NCI-H1436 (cell line): ENCODE measurements at places on chromosomes 3 and 15.

DNA sequence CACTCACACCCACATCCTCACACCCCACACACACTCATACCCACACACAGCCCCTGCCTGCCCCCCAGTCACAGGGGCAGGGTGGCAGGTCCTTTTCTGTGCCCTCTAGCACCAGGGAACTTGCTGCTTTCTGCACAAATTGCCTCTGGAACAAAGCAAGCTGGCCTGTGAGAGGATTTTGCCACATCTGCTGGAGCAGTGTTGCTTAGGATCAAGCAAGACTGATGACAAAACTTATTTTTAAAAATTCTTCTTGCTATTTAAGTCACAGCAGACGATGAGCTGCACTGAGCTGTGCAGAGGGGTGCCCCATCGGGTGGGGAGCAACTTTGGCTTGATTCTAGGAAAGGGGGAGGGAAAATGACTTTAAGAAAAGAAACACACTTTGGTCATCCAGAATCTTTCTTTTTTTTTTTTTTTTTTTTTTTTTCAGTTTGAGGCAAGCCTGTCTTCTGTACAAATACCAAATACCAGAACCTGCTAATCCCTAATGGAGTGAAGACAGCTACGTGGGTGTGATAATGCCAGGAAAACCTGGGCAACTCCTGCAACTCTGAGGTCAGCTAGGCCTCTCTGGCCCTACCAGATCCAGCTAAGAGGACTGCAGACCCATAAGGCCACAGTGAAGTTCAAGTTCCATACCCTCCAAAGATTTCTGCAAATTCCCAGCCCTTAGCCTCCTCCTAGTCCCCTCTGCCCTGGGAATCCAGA is 195.3 kb downstream of the ABHD5 start:
- DNase-seq, result no peak

- DNase-seq, result peak; percentile 74
These were observed 152.9 kb downstream of the TPRG1 start for GRCh38 chr3:189324538-189325138.

DNA sequence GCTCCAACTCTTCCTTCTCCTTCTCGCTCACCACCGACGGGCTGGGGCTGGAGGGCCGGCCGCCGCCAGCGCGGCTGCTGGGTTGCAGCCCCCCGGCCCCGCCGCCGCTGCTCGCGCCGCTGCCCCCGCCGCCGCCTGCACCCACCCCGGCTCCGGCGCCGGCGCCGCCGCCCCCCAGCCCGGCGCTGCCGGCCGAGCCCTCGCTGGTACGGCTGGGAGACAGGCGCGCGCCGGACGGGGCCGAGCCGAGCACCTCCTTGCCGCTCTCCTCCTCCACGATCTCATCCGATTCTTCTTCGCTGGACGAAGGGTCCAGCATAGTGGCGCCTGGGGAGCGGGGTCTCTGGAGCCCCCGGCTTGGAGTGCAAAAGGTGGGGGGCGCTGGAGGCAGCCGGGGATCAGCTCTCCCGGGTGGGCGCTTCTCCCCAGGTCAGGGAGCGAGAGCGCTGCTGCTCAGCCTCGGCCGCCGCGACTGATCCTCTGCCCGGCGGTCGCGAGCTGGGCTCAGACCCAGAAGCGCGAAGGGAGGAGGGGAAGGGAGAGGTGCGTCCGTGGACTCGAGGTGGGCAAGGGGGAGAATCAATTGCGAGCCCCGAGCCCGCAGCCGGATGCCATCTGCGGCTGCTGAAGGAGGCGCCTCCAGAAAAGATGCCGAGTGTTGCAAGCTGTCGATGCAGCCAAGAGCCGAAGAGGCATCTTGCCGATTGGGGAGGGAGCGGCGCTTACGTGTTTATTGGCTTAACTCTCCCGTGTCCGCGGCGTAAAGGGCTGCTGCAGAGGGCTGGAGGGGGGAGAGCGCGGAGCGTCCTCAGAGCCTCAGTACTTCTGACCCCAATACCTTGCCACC is at the start of gene CADPS:
Gene CADPS, minus strand, starts transcription at position 706 of the 847 bp plus-strand sequence. Its CDS starts 387 bp downstream, at position 319.
- DNase-seq, result peak; percentile 13

GRCh38 chr15:58224068-58224467 is 85.9 kb downstream of the AQP9 start:
- no peak for DNase-seq

GRCh38 chr3:71854706-71855105 is 69.8 kb upstream of the PROK2 start:
- DNase-seq, result no peak

GRCh38 chr3:37519661-37520060 is 342.0 kb upstream of the CTDSPL start:
- DNase-seq, result no peak

DNA sequence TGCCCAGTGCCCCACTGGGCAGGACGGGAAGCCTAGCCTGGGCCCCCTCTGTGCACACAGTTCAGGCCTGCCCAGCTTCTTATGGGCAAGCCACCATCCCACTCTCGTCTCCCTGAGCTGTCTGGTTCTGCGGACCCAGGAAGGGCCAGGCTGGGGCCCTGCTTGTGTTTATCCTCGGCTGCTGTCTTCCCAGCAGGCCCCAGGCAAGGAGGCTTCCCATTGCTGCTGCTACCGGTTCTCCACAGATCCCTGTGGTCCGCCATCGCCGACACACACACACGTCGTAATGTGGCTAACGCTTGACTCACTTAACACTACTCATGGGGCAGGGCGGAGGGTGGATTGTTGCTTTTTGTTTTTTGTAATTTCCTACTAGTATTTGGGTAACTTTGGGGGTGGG is 52.4 kb upstream of the SLC6A1 start:
- no peak for DNase-seq

DNA sequence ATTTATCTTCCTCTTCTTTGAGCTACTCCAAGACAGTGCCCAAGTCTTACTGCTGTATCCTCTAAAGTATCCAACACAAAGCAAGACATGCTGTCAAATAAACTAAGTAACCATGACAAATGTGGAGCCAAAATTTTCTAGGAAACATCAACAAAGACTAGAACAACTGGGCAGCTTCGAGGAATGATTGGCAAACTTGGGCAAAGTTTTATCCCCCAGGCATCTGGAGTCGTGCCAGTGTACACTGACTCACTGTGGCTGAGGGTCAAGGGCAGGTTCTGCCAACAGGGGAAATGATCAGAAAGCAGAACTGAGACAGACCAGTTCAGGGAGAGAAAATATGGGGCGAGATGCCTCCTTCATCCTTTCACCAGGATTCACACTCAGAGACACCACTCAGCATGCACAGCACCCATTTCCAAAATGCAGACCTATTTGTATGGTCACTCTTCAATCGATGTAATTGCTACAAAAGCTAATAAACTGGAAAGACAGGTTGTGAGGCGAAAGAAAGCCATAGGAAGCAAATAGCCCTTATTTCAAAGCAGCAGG is 65.8 kb downstream of the MB21D2 start:
- no peak for DNase-seq

DNA sequence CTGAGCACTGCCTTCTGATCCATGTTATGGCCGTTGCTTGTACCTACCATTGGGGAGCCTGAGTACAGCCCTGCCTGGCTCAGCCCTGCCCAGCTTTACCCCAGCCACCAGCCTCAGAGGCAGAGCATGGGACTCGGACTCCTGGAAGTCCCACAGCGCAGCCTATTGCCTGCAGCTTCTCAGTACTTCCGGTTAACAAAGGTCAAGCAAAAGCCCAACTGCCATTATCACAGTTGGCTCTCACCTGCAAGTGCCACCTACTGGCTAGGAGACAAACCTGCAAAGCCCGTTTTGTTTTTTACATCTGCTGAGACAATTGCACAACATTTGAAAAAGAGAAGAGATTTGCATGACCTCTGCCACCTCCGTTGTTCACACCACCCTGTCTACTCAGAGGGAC is 1081.7 kb downstream of the NAALADL2 start:
- no peak for DNase-seq

- DNase-seq, result no peak
These were observed 1.4 kb downstream of the NISCH start for GRCh38 chr3:52456800-52457183.

DNA sequence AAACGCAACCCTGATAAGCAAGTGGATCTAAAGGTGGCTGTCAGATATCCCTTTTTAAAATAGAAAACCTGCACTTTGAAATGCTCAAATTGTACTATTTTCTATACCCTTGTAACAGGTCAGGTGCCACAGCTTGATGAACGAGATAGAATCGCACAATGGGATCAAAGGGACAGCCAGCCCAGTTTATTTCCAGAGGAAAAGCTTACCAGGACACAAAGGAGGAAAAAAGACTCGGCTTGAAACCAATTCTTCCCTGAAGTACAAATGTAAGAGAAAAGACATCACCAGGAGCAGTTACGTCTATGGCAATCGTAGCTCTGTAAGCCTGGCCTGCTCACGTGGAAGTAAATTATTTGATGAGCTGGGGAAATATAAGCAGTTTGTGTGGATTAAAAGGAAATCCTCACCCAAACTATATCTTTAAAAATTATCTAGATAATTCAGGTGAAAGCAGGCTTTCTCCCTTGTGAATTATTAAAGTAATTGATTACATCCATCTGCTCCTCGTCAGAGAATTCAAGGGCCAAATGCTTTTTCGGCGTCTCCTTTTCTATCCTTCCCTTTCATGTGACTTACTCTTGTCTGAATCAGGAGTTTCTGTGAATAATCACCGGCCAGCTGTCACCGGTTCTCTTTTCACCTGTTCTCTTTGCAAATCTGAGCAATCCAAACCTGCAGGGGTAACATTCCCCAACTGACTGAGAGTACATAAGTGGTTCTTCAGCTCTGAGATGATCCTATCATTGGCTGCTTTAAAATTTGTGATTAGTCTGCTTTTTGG is 339.2 kb upstream of the ONECUT1 start:
- DNase-seq, result no peak

DNA sequence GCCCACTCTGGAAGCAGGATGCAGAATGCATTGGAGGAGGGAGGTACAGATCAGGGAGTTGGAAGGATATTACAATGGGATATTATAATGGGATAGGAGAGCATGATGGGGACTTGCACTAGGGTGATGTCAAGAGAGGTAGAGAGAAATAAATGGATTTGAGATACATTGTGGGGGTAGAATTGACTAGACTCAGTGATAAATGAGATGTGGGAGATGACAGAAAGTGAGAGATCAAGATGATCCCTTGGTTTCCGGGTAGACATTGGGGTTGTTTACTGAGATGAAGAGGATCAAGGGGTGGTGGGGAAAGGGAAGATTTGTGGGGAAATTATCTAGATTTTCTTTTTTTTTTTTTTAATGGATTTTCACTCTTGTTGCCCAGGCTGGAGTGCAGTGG is 42.7 kb downstream of the BFSP2 start:
- DNase-seq, result no peak

- no peak for DNase-seq
These were observed 586 bp downstream of the LRRK1 start for GRCh38 chr15:100919481-100920405.
